ENCODE measurements at places on chromosomes 4 and X.

DNA sequence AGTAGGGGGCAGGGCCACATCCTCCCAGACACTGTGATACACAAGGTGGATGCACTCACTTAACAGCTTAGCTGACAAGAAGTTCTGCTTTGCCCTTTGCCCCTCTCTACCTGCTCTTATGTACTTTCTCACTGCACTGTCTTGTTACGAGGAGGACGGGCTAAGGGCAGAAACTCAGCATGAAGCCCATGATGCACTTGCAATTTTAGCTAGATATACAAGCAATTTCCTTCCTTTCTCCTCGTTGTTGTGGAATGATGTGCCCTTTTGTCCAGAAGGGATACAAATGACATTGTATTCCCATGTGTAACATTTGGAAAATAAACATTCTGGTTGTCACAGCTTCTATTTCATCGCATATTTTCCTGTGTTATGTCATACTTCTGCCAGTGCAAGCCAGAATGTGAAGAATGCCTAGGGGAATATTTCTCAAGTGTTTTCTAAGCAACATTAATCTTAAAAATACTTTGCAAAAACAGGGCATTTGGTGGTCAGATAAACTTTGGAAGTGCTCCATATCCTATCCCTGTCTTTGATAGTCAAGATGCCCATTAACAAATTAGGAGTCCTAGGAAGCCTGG, 47.2 kb downstream of the MAOA start:
- no peak for DNase-seq

- DNase-seq, result no peak
Observed at GRCh38 chr4:101135371-101136010, 211.8 kb downstream of the PPP3CA start.

- no peak for DNase-seq
Observed at GRCh38 chr4:2141022-2141761, 82.1 kb downstream of the NAT8L start.

DNA sequence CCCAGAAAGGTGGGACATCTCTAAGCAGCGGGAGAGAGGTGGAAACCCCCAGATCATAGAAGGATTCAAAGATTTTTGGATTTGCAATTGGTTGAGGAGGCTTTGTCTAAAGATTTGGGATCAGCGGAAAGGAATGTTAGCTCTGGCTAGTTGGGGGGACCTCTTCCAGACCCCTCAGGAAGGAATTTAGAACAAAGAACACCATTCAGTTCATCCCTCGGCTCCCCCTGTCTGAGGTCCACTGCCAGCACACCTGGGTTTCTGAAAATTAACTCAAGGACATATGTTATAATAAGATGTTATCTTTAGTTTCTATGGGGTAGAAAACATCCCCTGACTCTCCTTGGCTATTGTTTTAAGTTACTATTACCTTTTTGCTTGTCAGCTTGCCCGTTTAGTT, 163.6 kb downstream of the CEP135 start:
- DNase-seq, result no peak

DNA sequence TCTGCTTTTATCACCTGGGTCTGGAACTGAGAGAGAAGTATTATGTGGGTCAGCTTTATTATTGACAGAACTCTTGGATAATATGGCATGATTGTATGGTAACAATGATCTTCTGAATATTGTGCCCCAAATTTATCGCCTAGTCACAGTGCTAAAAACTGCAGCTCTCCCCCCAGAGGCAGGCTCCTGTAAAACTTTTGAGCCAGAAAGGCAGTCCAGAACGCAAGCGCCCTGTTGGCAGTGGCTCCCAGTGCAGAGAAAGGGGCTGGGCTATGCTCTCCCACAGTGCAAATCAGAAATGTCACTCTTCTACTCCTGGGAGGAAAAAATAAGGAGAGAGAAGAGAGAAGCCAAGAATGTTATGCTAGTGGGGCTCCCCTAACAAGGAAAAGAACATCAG, 50.5 kb downstream of the HELT start:
- no peak for DNase-seq

- no peak for DNase-seq
Observed at GRCh38 chr4:154025110-154025509, 236.2 kb upstream of the SFRP2 start.

Measured in ascending aorta (tissue), 2 donors.